ENCODE measurements at places on chromosomes 7 and 10. TPM values are rescaled to one million over a fixed set of nuclear protein-coding genes. Genes with fewer than 3 reads are reported as not detected.

DNA sequence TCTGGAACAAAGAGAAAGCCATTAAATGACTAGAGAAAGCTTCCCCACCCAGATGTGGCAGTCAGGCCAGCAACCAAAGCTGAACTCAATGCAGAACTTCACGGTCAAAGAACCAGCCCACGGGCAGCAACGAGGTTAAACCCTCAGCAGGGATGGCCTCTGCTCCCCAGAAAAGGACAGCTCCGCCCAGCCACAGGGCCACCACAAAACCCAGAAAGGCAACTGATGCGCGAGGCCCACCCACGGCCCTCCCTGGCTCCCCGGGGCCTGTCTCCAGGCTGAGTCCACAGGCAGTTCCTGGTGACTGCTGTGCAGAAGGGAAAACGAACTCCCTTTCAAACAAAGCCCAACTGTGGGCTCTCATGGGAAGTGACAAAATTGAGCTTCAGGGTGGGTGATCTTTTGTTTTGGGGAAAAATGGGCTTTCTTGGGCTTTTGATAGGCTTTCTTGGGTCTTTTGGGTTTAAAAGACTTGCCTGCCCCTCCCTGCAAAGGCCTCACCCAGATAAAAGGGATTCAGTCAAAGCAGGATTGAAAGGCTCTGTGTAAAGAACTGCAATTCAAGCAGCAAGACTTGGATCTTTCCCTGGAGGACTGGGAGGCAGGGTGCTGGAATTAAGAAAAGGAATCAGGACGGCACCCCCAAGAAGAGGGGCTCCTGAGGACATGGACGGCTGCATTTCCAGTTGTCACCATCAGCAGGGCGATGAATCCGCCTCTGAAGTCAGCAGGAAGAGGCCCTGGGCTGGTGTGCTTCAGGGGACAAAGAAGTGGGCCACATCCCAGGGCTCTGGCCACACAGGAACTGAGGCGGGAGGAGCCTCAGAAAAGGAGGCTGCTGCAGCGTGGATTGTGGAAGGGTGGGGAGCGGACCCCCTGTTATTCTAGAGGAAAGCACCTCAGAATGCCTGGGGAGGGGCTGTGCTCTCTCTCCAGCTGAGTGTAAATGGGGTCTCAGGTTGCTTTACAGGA lies 209.9 kb downstream of the USP6NL start:
- no peak overlapping the region for H3K27ac ChIP-seq
- H3K36me3 ChIP-seq: no peaks in the 10 kb centered on the region
- H3K4me3 ChIP-seq: no peak overlapping the region
- H3K4me1 ChIP-seq: no peaks in the 10 kb centered on the region
- DNase-seq: no peak

- DNase-seq: no peak
- no peak overlapping the region for H3K27ac ChIP-seq
- H3K4me1 ChIP-seq: no peaks in the 10 kb centered on the region
- H3K27me3 ChIP-seq: no peaks in the 10 kb centered on the region
- no peaks in the 10 kb centered on the region for H3K36me3 ChIP-seq
Measured at GRCh38 chr10:98748298-98748697, 301.6 kb upstream of the HPS1 start.

- H3K36me3 ChIP-seq: no peaks in the 10 kb centered on the region
- no peak for DNase-seq
- H3K27me3 ChIP-seq: no peaks in the 10 kb centered on the region
- H3K4me3 ChIP-seq: no peak overlapping the region
Measured at GRCh38 chr10:55065185-55065584, 264.2 kb upstream of the PCDH15 start.

- DNase-seq: no peak
- peak overlapping the region; percentile 78 for H3K27ac ChIP-seq
- H3K36me3 ChIP-seq: no peaks in the 10 kb centered on the region
- no peak overlapping the region for H3K4me3 ChIP-seq
Measured at GRCh38 chr7:90210981-90211380, 559 bp upstream of the STEAP2 start.

- H3K4me3 ChIP-seq: no peak overlapping the region
- H3K4me1 ChIP-seq: peaks cover 11% of the 10 kb centered on the region
- H3K27me3 ChIP-seq: no peaks in the 10 kb centered on the region
- peaks cover 27% of the 10 kb centered on the region for H3K36me3 ChIP-seq
Measured at GRCh38 chr7:149719912-149720335, 53.5 kb downstream of the ZNF467 start.

DNA sequence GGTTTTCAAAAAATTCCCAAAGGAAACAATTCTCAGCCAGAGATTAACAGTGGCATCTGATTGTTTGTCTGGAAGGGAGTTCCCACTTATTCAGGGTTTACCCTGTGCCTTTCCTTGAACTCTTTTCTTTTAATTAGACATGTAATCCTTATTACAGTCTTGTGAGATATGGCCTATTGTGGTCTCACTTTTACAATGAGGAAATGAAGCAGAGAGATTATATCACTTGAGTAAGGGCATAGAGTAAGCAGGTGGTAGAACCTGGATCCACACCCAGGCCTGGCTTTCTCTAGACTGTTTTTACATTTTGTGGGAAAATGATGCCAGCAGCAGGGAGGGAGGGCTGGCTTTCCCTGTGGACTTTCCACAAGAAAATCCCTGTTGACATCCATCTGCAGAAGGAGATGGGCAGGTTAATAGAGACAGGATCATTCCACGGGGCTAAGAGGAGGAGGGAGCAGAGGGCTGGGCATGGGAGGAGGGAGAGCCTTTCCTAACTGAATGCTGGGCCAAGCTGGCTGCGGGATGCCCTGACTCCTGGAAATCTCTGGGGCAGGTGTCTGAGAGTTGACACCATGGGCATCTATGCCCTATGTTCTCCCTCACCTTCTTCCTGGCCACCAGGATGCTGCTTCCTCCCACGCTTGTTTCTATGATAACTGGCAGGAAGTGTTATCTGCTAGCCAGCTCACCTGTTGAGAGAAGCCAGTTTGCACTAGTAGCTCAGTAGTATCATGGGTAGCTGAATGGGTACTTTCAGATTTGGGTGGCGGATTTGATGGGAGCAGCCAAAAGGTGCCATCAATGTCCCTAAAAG lies 28.7 kb upstream of the ARHGAP22 start:
- no peak for DNase-seq
- no peaks in the 10 kb centered on the region for H3K36me3 ChIP-seq
- no peak overlapping the region for H3K4me3 ChIP-seq
- H3K27ac ChIP-seq: no peak overlapping the region
- peaks cover 12% of the 10 kb centered on the region for H3K4me1 ChIP-seq
- no peaks in the 10 kb centered on the region for H3K27me3 ChIP-seq

- no peak overlapping the region for H3K4me3 ChIP-seq
- no peak overlapping the region for H3K27ac ChIP-seq
- peaks cover 29% of the 10 kb centered on the region for H3K4me1 ChIP-seq
- no peaks in the 10 kb centered on the region for H3K36me3 ChIP-seq
- no peak for DNase-seq
Measured at GRCh38 chr7:55052081-55052480, 33.3 kb downstream of the EGFR start.

GRCh38 chr10:30709229-30709628 lies 79.7 kb upstream of the LYZL2 start:
- H3K4me1 ChIP-seq: no peaks in the 10 kb centered on the region
- H3K36me3 ChIP-seq: no peaks in the 10 kb centered on the region
- no peak overlapping the region for H3K27ac ChIP-seq
- no peaks in the 10 kb centered on the region for H3K27me3 ChIP-seq

GRCh38 chr10:132944510-132944909 lies 2.1 kb upstream of the CFAP46 start:
- peaks cover 18% of the 10 kb centered on the region for H3K4me1 ChIP-seq
- no peaks in the 10 kb centered on the region for H3K36me3 ChIP-seq
- H3K27me3 ChIP-seq: no peaks in the 10 kb centered on the region

- no peak for DNase-seq
- no peaks in the 10 kb centered on the region for H3K36me3 ChIP-seq
- H3K27ac ChIP-seq: peak overlapping the region; percentile 16
- H3K4me1 ChIP-seq: peaks cover 26% of the 10 kb centered on the region
- no peak overlapping the region for H3K4me3 ChIP-seq
Measured at GRCh38 chr7:47538846-47539311, 43.0 kb downstream of the TNS3 start.

- H3K27ac ChIP-seq: no peak overlapping the region
- no peak overlapping the region for H3K4me3 ChIP-seq
- no peaks in the 10 kb centered on the region for H3K27me3 ChIP-seq
- no peaks in the 10 kb centered on the region for H3K36me3 ChIP-seq
- DNase-seq: no peak
- H3K4me1 ChIP-seq: no peaks in the 10 kb centered on the region
Measured at GRCh38 chr7:36138209-36138608, 14.8 kb upstream of the EEPD1 start.

DNA sequence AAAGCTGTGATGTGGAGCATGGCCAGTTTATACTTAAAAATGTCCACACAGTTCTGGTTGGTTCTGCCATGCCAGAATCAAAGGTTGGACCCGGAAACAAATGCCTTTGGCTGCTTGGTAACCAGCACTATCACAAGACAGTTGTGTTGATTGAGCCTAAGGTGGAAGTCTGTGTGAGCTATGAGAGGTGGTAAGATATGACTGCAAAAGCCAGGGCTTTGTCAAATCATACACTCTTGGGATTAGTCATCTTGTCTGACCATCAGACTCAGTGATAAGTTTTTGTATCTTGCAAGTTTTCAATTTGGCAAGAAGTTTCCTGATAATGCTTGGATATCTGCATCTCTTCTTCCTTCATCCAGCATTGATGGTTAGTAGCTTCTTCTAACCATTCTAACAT lies 35.5 kb downstream of the GPR141 start:
- H3K27me3 ChIP-seq: no peaks in the 10 kb centered on the region
- peaks cover 2% of the 10 kb centered on the region for H3K4me1 ChIP-seq
- H3K36me3 ChIP-seq: no peaks in the 10 kb centered on the region
- no peak for DNase-seq
- H3K4me3 ChIP-seq: no peak overlapping the region

DNA sequence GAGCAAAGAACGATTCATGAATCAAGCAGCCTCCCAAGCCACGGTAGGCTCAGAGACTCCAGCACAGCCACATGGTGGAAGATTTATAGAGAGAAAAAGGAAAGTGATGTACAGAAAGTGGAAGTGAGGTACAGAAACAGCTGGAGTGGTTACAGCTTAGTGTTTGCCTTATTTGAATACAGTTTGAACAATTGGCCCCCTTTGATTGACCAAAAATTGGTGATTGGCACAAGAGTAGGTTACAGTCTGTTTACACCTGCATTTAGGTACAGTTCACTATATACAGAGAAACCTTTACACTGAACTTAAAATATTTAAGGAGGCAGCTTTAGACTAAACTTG lies 136.4 kb upstream of the ASAH2 start:
- no peaks in the 10 kb centered on the region for H3K36me3 ChIP-seq
- H3K4me3 ChIP-seq: no peak overlapping the region
- H3K27me3 ChIP-seq: no peaks in the 10 kb centered on the region
- H3K27ac ChIP-seq: no peak overlapping the region

- H3K4me3 ChIP-seq: no peak overlapping the region
- H3K4me1 ChIP-seq: no peaks in the 10 kb centered on the region
- H3K36me3 ChIP-seq: no peaks in the 10 kb centered on the region
- H3K27ac ChIP-seq: no peak overlapping the region
- DNase-seq: no peak
- no peaks in the 10 kb centered on the region for H3K27me3 ChIP-seq
Measured at GRCh38 chr10:122510736-122511135, 49.4 kb downstream of the HTRA1 start.

CRTAC1 gene
- 77.5 TPM for total RNA-seq

KIF20B gene
- 6.7 TPM for total RNA-seq

PANK1 gene
- total RNA-seq: 6.5 TPM

ACBD7 gene
- total RNA-seq: 0.89 TPM

DGKB gene
- total RNA-seq: 0.30 TPM
